ENCODE measurements at places on chromosomes 3 and 15.
A peak's percentile ranks its signal among the peaks of the same experiment; 100 is the strongest.

- DNase-seq: no peak
These were observed 26.4 kb upstream of the SLC30A4 start for GRCh38 chr15:45548753-45549520.

DNA sequence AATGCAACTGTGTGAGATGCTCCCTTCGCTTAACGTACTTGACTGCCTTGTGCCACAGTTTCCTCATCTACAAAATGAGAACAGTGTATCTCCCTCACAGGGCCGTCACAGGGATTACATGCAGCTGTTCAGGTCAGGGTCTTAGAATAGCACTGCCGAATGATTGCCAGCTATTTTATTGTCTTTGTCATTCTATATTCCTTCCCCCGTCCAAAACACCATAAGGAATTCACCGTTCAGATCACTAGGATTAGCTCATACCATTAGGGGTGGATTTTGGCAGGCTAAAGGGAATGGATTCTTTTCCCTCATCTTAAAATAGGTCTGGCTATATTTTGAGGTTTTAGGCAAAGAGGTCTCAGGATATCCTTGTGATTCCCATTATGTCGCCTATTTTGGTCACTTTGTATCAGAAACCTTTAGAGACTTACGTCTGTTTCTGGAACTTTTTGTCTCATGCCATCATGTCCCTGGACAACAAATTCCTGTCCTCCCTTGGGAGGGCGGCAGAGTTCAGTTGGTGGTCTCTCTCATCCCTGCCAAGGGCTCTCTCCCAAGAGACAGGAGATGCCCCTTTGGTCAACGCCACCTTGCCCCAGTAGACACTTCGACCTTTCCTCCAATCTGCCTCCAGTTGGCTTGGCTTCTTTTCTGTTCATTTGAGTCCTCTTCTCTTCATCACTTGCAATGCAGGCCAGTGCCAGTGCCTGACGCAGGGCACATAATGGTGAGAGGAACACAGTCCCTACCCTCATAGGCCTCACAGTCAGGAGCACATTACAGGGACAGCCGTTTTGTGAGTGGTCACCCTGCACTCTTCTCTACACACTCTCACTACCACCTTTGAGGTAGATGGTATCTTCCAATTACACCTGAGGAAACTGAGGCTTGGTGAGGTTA is 171.6 kb upstream of the BHLHE40 start:
- no peak for DNase-seq

DNA sequence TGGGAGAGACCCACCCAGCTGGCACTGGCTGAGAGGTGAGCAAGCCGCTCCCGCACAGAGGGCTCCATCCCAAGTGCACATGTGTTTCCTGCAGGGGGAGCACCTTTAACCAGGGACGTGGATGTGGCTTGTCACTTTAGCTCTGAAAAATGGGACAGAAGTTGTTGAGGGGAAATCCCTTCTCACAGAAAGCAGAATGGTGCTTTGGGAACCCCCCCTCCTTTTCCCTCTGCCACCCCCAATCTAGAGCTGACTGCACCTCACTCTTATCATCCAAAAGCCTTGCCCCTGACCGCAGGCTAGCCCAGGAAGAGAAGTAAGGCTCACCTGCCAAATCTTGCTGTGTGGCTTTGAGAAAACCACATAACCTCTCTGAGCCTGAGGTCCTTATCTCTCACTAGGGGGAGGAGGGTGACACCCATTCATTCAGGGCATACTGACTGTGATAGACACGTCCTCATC is 77.9 kb downstream of the RPN1 start:
- no peak for DNase-seq

- no peak for DNase-seq
These were observed 43.6 kb downstream of the PDIA5 start for GRCh38 chr3:123110282-123110975.

GRCh38 chr15:65329984-65330735 is 25.7 kb downstream of the RNU5B-1 start:
- no peak for DNase-seq

DNA sequence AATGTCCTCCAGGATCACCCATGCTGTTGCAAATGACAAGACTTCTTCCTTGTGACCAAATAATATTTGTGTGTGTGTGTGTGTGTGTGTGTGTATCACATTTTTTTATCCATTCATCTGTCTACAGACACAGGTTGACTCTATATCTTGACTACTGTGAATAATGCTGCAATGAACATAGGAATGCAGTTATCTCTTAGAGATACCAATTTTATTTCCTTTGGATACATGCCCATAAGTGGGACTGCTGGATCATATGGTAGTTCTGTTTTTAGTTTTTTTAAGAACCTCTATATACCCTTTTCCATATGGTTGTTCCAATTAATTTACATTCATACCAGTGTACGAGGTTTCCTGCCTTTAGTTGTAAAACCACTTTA is 41.7 kb downstream of the GPR176 start:
- no peak for DNase-seq

DNA sequence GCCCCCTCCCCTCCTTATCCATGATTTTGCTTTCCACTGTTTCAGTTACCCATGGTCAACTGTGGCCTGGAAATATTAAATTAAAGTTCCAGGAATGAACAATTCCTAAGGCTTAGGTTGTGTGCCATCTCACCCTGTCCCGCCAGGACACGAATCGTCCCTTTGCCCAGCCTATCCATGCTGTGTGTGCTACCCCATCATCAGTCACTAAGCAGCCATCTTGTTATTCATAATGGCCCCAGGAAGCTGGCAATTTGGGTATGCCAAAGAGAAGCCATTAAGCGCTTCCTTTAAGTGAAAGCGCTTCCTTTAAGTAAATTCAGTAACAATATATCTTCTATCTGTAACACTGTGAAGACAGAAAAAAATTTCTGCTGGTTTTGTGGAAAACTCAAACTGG is 49.2 kb upstream of the LDHAL6B start:
- no peak for DNase-seq

- DNase-seq: no peak
These were observed 243.8 kb upstream of the TOPAZ1 start for GRCh38 chr3:43997788-43998369.

DNA sequence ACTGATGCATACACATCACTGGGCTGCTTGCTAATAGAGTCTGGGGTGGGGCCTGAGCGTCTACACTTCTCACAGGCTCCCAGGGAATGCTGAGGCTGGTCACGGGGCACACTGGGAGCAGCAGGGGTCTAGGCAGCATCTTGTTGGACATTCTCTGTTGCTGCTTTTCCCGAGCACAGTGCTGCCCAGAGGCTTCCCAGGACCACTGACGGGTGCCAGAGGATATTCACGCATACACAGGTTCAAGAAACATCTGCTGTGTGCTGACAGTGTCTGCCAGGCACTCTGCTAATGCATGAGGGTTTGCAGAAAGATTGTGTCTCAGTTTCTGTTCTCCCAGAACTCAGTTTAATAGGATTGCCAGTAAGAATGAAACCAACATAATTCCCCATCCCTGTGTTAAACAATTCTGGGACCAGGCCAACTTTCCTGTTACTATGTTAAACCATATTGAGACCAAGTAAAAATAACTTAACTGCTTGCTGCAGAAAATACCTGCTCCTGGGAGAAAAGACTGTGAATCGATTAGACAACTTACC is 23.9 kb upstream of the BCL2L10 start:
- no peak for DNase-seq

DNA sequence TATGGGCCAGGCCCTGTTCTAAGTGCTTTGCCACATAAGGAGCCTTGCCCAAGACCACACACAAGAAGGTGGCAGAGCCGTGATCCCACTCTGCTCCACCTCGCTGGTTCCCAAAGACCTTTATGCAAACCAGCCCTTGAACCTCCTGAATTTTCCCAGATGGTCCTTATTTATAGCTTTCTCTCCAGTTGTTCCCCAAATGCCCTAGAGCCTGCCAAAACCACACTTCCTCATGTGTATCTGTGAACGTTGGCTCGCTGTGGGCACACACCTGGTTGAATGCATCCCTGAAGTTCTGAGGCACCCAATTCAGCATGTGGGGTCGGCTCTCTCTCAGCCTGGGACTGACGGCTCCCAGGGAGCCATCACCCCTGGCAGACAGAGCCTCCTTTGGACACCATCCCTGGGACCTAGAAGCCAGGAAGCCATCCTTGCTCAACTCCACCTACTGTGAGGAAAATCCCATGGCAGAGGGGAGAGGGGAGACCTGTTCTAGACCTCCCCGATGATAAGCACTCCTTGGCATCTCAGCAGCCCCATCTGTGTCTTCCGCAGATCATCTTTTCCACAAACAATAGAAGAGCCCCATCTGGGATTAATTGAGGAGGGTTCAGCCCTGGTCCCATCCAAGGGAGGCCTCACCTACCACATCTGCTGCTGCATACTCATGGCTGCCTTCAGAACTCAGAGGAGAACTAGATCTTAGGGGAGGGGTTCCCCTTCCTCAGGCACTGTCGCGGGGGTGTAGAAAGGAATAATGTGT is 42.3 kb upstream of the LIMD1 start:
- DNase-seq: no peak

DNA sequence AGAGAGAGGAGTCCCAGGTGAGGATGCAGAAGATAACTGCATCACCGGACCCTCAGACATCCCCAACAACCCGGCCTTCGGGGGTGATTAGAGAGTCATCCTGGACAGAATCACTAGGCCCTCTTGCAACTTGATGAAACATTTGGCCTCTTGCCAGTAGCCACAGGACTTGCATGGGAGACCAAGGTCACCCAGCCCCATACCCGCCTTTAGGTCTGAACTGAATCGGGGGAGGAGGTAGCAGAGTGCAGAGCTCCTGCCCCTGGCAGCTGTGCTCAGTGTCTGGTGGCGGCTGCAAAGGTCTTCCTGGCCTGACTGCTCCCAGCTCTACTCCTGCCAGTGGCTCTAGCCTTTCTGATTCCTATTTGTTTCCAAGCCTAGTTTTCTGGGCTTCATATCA is 12.4 kb downstream of the PIF1 start:
- DNase-seq: no peak

DNA sequence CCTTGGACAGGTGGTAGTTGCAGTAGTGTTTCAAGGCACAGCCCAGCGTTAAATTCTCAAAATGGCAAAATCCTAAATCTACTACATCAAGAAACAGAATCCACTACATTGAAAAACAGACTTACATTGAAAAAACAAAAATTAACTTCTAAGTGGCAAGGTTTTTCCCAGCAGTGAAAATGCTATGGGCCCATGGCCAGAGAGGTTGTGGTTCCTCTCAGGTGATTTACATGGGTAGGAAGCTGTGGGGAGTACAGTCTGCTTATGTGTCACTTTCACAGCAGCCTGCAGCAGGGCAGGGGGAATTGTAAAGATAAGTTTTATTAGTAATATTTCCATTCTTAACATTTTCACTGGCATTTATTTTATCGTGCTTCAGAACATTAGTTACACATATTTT is 24.9 kb downstream of the TTC14 start:
- no peak for DNase-seq

GRCh38 chr3:43317461-43318316 is 31.3 kb downstream of the SNRK start:
- DNase-seq: no peak

DNA sequence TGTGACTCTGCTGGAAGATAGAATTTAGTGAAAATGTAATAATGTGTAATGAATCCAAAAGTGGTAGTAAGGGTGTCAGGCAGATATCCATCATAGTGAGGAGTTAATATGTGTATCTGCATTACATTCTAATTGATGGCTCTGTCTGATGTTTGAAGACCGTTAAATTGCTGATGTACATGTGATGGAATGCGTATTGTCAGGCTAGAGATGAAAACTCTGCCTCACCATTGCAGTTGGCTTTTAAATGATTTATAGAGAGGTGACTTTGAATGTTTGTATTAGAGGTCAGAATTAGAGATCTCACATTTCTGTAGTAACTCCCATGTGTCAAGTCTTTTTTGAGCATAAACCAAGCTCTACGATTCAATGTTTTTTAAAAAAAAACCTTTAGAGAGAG is 234.6 kb downstream of the NAALADL2 start:
- DNase-seq: no peak

- DNase-seq: peak; percentile 71
These were observed 9.1 kb upstream of the NCKIPSD start for GRCh38 chr3:48694610-48695392.

All from dorsolateral prefrontal cortex (tissue), 122 donors.